ENCODE measurements at places on chromosomes 7 and 10. TPM values are rescaled to one million over a fixed set of nuclear protein-coding genes. Genes with fewer than 3 reads are reported as not detected.
A peak's percentile ranks its signal among the peaks of the same experiment; 100 is the strongest.

DNA sequence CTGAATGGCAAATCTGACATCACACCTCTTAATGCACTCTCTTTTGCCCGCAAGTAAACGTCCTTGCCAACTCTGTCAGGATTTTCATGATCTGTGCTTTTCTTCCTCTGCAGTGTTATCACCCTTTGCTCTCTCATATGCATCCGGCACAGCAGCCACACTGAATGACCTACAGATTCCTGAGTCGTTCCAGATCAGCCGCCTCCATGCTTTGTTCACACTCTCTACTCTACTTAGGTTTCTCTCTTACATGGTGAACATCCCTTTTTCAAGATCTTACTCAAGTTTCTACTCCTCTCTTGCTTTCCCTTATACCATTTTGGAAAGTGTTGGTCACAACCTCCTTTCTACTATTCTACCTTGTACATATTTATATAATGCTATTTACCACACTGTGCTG, 127.7 kb upstream of the AOAH start:
- peaks cover 53% of the 10 kb centered on the region for H3K36me3 ChIP-seq
- H3K4me3 ChIP-seq = no peak overlapping the region
- H3K27ac ChIP-seq = peak overlapping the region; percentile 54
- peaks cover 17% of the 10 kb centered on the region for H3K4me1 ChIP-seq

The CHPF2 gene
- 21.0 TPM for total RNA-seq

The SLC18A2 gene
- total RNA-seq = not detected

- no peak overlapping the region for H3K4me3 ChIP-seq
- H3K36me3 ChIP-seq = no peaks in the 10 kb centered on the region
- no peaks in the 10 kb centered on the region for H3K4me1 ChIP-seq
- no peak for DNase-seq
These were observed 12.8 kb downstream of the ICA1 start for GRCh38 chr7:8249121-8249520.

DNA sequence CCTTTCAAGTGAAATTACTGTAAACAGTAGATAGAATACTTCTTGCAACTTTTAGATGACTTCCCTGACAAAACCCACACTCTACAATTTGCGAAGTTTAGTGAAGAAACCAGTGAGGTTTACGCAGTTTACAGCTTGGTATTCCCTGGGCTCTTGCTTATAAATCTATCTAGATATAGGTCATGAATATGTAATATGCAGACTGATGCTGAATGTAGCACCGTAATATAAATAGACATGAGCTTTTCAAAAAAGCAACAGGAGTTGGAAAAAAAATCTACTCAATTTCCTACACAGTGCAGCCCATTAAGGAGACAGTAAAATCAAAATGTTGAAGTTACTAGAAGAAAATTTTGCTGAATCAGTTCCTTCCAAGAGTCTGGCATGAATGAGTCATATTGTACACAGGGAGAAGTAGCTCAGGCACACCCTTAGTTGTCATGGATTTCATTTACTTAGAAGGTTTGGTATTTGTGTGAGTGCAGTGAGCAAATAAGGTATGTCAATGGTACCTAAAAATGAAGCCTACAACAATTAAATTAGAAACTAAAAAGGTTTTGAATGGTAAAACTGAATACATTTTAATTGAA, 67.7 kb upstream of the NEUROD6 start:
- H3K4me1 ChIP-seq = no peaks in the 10 kb centered on the region
- H3K27ac ChIP-seq = no peak overlapping the region
- H3K36me3 ChIP-seq = no peaks in the 10 kb centered on the region
- DNase-seq = no peak
- H3K4me3 ChIP-seq = no peak overlapping the region
- H3K27me3 ChIP-seq = no peaks in the 10 kb centered on the region

The FBH1 gene
- total RNA-seq = 42.7 TPM

GRCh38 chr7:125568799-125569198, 639.2 kb upstream of the POT1 start:
- no peak overlapping the region for H3K4me3 ChIP-seq
- no peaks in the 10 kb centered on the region for H3K36me3 ChIP-seq
- no peak overlapping the region for H3K27ac ChIP-seq
- DNase-seq = no peak

DNA sequence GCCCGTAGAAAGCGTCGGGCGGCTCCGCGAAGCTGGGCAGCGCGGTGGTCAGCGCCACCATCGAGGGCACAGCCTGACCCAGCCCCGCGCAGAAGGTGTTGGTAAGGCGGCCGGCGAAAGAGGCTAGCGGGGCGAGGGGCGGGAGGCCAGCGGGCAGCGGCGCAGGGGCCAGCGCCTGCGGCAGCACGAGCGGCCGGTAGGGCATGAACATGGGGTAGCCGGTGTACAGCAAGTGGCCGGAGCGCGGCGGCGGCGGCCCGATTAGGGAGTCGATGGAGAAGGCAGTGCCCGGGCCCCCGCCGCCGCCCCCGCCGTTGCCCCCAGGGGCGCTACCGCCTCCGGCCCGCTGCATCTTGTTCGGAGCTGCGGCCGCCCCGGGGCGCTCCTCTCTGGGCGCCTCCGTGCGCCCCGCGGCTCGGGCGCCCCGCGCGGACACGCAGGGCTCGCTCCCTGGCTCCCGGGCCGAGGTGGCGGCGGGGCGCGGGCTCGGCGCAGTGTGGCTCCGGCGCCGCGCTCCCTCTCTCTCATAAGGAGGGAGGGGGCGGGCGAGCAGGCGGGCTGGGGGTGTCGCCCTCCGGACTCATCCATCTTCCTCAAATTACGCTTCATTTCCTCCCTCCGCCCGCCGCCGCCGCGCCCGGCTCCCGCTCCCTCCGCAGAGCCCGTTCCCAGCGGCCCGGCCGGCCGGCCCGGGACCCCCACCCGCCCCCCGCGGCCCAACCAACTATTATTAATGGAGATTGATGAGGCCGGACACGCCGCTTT, at the start of gene GBX1:
TSS of gene GBX1 (minus strand) at position 498 of the 765 bp plus-strand sequence. CDS start at position 352, 146 bp downstream.
- peaks cover 43% of the 10 kb centered on the region for H3K27me3 ChIP-seq
- H3K36me3 ChIP-seq = no peaks in the 10 kb centered on the region
- DNase-seq = peak; percentile 19
- peaks cover 8% of the 10 kb centered on the region for H3K4me1 ChIP-seq

GRCh38 chr7:140745266-140746058, 49.0 kb downstream of the NDUFB2 start:
- no peak for DNase-seq
- H3K27ac ChIP-seq = no peak overlapping the region
- no peaks in the 10 kb centered on the region for H3K27me3 ChIP-seq
- no peaks in the 10 kb centered on the region for H3K4me1 ChIP-seq
- peaks cover 9% of the 10 kb centered on the region for H3K36me3 ChIP-seq
- H3K4me3 ChIP-seq = no peak overlapping the region

The ZNF804B gene
- not detected for total RNA-seq

The MUC3A gene
- not detected for total RNA-seq

DNA sequence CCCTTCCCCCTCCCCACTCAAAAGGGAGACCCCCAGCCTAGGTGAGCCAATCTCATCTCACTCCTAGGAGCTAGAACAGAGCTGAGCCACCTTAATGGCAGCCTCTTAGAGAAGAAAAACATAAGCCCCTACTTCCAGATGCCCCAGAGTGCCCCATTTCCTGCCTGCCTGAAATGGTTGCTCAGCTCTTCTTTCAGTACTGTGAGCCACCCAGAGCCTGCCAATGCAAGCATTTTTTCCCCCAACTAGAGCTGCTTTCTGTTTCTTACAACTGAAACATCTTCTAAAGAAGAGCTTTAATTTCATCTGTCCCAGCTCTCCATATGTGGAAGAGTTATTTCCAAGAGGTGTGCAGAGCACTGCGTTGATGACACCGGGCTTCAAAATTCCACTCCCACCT, 136.7 kb downstream of the PLPP4 start:
- H3K27me3 ChIP-seq = no peaks in the 10 kb centered on the region
- no peaks in the 10 kb centered on the region for H3K4me1 ChIP-seq
- no peak overlapping the region for H3K27ac ChIP-seq
- no peaks in the 10 kb centered on the region for H3K36me3 ChIP-seq
- DNase-seq = no peak

- H3K27ac ChIP-seq = no peak overlapping the region
- H3K4me3 ChIP-seq = no peak overlapping the region
- H3K4me1 ChIP-seq = no peaks in the 10 kb centered on the region
These were observed 367.6 kb downstream of the HGF start for GRCh38 chr7:81402227-81402626.

- peaks cover 2% of the 10 kb centered on the region for H3K27me3 ChIP-seq
- DNase-seq = no peak
- H3K4me3 ChIP-seq = no peak overlapping the region
- H3K4me1 ChIP-seq = no peaks in the 10 kb centered on the region
These were observed 110.0 kb upstream of the MYO3A start for GRCh38 chr10:25824050-25824449.

All from activated naive CD4-positive, alpha-beta T cell treated with anti-CD3 and anti-CD28 coated beads for 36 hours (primary cell).